ENCODE measurements at places on chromosomes 11 and 22. TPM values are rescaled to one million over a fixed set of nuclear protein-coding genes. Genes with fewer than 3 reads are reported as not detected.

KRTAP5-2 gene
- not detected for polyA plus RNA-seq

SMC1B gene
- 0.16 TPM for polyA plus RNA-seq

MMP12 gene
- polyA plus RNA-seq = not detected

PRG3 gene
- polyA plus RNA-seq = 1.3 TPM

STX3 gene
- 5.7 TPM for polyA plus RNA-seq

- no peak for DNase-seq
Measured at GRCh38 chr11:47225552-47226400, 11.0 kb downstream of the DDB2 start.

GRCh38 chr11:12815931-12816494 is 141.8 kb downstream of the TEAD1 start:
- DNase-seq = no peak

DNA sequence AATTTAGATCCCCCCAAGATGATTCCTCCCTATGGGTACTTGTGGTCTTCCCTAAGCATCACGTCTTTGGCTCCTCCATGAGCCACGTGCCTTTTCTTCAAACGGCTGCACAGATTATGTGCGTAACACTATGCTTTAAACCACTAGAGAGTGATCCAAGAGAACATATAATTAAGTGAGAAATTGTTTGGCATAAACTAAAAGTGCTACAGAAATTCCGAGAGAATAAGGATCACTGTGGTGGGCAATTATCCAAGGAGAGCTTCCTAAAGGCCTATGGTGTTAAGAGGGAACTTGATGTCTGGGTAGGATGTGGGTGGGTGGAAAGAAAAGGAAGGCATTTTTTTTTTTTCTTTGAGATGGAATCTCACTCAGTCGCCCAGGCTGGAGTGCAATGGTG is 110.9 kb downstream of the MAML2 start:
- DNase-seq = no peak

GRCh38 chr11:31651822-31652221 is 142.3 kb downstream of the ELP4 start:
- no peak for DNase-seq

- DNase-seq = peak; percentile 46
Measured at GRCh38 chr11:110797453-110797852, 85.2 kb upstream of the ARHGAP20 start.

- no peak for DNase-seq
Measured at GRCh38 chr11:96065379-96065778, 141.5 kb upstream of the MTMR2 start.

DNA sequence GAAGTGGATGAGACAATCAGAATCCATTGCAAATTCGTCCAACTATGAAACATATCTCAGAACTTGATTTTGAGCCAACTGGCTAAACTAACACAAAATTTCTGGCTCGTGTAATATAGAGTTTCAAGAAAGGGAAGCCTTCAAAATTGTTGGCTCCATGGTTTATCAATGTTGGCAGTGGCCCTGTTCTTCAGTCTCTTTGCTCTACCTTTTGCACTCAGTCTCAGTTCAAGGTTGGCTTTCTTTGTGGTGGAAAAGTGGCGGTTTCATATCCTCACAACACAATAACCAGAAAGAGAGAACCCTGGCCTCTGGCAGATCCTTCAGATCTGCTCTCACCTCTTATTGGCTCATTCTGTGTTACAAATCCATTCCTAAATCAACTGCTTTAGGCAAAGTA is 473.8 kb upstream of the API5 start:
- peak; percentile 41 for DNase-seq

- DNase-seq = no peak
Measured at GRCh38 chr22:36349726-36350125, 38.0 kb downstream of the MYH9 start.

GRCh38 chr11:85620256-85620655 is 6.9 kb downstream of the DLG2 start:
- DNase-seq = no peak

GRCh38 chr11:789943-790342 is at the start of gene CEND1:
CEND1 (minus strand) TSS chr11:790090; CDS start chr11:788576, 1,514 bp downstream.
- DNase-seq = no peak
